ENCODE measurements at places on chromosomes 5 and 9. TPM values are rescaled to one million over a fixed set of nuclear protein-coding genes. Genes with fewer than 3 reads are reported as not detected.

GRCh38 chr9:35675732-35676392 lies 2.1 kb downstream of the CA9 start:
- peaks cover 4% of the 10 kb centered on the region for H3K4me1 ChIP-seq
- peaks cover 9% of the 10 kb centered on the region for H3K27me3 ChIP-seq
- peak; percentile 59 for DNase-seq
- H3K36me3 ChIP-seq = no peaks in the 10 kb centered on the region
- peak overlapping the region; percentile 48 for H3K4me3 ChIP-seq

DNA sequence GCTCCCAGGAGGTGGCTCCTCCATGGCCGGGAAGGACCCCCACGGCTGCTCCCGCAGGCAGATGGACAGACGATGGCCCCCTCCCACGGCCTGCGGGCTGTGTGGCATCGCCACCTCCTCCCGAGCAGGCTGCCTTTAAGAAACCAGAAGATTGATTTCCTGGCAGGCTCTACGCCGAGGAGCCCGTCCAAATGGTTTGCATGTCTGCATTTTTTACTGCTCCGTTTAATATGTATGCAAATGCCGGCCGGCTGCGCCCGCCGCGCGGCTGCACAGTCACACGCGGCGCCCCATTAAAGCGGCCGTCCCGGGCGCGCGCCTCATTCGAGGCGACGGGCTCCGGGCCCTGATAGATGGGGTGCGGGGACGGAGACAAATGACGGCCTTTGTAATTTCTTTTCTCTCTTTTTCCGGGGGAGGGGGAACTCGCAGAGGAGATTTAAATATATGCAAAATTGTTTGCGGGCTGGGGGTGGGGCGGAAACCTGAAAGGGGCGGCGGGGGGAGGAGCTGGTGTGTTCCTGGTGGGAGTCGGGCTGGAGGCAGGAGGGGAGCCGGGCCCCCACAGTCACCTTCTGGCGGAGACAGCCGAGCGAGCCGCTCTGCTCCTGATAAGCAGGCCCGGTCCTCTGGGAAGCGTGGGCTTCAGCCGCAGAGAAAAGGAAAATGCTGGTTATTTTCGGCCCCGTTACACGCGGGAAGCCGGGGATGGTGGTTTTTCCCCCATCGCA lies 158.7 kb upstream of the IER5L start:
- H3K4me1 ChIP-seq = peaks cover 9% of the 10 kb centered on the region
- H3K27me3 ChIP-seq = no peaks in the 10 kb centered on the region
- H3K27ac ChIP-seq = no peak overlapping the region
- DNase-seq = peak; percentile 46
- peak overlapping the region; percentile 65 for H3K4me3 ChIP-seq

- peak; percentile 37 for DNase-seq
- no peak overlapping the region for H3K4me3 ChIP-seq
- no peaks in the 10 kb centered on the region for H3K4me1 ChIP-seq
- no peak overlapping the region for H3K27ac ChIP-seq
- no peaks in the 10 kb centered on the region for H3K36me3 ChIP-seq
- H3K27me3 ChIP-seq = peaks cover 15% of the 10 kb centered on the region
Observed at GRCh38 chr9:2469681-2470221, 151.8 kb upstream of the VLDLR start.

DNA sequence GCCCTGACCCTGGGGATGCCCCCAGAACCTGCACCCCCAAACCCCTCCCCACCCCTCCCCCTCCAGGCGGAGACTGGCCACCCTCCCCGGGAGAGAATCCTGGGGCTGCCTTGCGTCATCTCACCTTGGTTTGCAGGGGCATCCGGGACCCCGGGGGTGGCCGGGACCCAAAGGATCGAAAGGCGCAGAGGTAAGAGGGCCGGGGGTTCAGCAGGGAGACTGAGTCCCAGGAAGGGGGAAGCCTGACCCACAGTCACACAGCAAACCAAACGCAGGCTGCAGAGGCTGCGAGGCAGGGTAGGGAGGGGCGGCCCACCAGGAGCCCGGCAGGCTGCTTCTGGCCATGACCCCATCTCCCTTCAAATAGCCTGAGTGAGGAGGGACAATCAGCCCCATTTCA lies 33.8 kb upstream of the ORM1 start:
- H3K27me3 ChIP-seq = peaks cover 3% of the 10 kb centered on the region
- H3K27ac ChIP-seq = no peak overlapping the region
- no peak overlapping the region for H3K4me3 ChIP-seq
- H3K4me1 ChIP-seq = peaks cover 2% of the 10 kb centered on the region
- peak; percentile 7 for DNase-seq
- H3K36me3 ChIP-seq = peaks cover 2% of the 10 kb centered on the region

GRCh38 chr5:132439521-132440089 lies 51.0 kb downstream of the IRF1 start:
- no peaks in the 10 kb centered on the region for H3K27me3 ChIP-seq
- H3K36me3 ChIP-seq = peaks cover 6% of the 10 kb centered on the region
- peaks cover 79% of the 10 kb centered on the region for H3K4me1 ChIP-seq

GRCh38 chr5:33769196-33769595 lies 122.6 kb downstream of the ADAMTS12 start:
- no peaks in the 10 kb centered on the region for H3K36me3 ChIP-seq
- H3K27ac ChIP-seq = no peak overlapping the region
- H3K27me3 ChIP-seq = no peaks in the 10 kb centered on the region
- H3K4me1 ChIP-seq = no peaks in the 10 kb centered on the region
- no peak overlapping the region for H3K4me3 ChIP-seq

DNA sequence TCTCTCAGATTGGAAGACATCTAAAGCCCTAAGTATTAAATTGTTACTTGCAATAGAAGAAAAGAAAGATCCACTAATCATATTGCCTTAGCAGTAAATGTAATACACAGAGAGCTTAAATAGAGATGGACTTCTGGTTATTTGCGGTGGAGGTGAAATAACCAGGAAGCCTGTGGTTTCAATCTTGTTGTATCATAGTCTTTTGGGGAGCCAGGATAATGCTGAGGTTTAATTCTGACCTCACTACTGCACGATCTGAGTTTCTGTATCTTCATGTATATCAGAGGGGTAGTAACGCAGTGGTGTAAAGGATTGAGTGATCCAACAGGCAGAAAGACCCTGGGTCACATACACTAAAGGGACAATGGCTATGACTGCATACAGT lies 71.7 kb downstream of the ANKRD55 start:
- peaks cover 52% of the 10 kb centered on the region for H3K4me1 ChIP-seq
- H3K36me3 ChIP-seq = no peaks in the 10 kb centered on the region
- no peaks in the 10 kb centered on the region for H3K27me3 ChIP-seq
- no peak for DNase-seq
- no peak overlapping the region for H3K4me3 ChIP-seq

GRCh38 chr5:138884554-138884953 lies 9.4 kb upstream of the LRRTM2 start:
- H3K36me3 ChIP-seq = peaks cover 12% of the 10 kb centered on the region
- no peaks in the 10 kb centered on the region for H3K4me1 ChIP-seq
- H3K4me3 ChIP-seq = no peak overlapping the region
- peaks cover 4% of the 10 kb centered on the region for H3K27me3 ChIP-seq
- DNase-seq = no peak

DNA sequence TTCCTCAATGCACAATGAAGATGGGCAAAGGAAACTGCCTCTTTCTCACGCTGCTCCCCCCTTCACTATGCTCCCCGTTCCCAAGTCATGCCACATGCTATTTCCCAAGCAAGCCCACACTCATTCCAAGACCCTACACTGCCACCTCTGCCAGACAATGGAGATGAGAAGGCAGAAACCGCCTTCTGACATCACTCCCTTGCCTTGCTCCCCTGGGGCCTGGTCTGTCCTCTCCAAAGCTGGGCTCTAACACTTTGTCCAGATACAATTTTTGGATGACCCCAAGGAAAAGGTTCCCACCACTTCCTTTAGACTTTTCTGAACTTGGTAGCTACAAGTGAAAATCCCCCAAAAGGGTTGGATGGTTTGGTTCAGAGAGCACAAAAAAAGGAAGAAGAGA lies 7.2 kb upstream of the ADRA1B start:
- no peak for DNase-seq
- peaks cover 23% of the 10 kb centered on the region for H3K27me3 ChIP-seq
- no peaks in the 10 kb centered on the region for H3K4me1 ChIP-seq
- no peak overlapping the region for H3K4me3 ChIP-seq
- no peak overlapping the region for H3K27ac ChIP-seq

GRCh38 chr5:107801061-107801460 lies 130.3 kb upstream of the EFNA5 start:
- H3K27ac ChIP-seq = no peak overlapping the region
- H3K4me1 ChIP-seq = no peaks in the 10 kb centered on the region
- H3K27me3 ChIP-seq = peaks cover 3% of the 10 kb centered on the region
- no peak for DNase-seq

DNA sequence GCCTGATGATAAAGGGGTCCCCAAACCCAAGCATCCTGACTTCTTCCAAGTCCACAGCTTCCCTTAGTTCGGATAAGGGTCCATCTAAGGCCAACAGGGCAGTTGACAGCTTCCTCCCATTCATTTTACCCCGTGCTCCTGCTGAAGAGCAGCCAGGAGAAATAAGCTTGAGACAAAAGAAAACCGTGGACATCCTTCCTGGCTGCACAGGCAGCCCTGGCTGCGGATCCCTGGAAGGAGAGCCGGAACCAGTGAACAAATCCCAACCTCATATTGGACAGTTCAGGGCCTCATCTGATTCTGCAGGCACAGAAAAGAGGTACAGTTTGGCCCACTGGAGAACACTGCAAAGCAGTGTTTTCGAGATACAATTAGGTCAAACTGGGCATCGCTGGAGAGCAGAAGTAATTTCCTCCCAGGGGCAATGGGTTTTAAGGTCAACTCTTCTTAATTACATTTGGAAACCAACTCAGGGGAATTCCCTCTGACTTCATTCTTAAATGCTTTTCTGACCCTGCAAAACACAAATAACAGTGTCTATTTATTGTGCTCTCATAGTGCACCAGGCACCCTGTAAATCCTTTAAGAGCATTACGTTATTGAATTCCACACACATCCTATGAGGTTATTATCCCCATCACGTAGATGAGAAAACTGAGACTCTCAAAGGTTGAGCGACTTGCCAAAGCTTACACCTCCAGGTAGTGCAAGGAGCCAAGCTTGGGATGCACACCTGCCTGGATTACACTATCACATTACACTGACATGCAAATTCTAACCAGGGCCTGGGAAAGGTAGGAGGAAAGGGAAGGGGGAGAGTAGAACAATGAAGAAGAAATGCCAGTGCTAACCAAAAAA lies 21.2 kb downstream of the ADAM19 start:
- peak overlapping the region; percentile 53 for H3K27ac ChIP-seq
- H3K4me3 ChIP-seq = no peak overlapping the region
- H3K4me1 ChIP-seq = peaks cover 86% of the 10 kb centered on the region
- peaks cover 59% of the 10 kb centered on the region for H3K36me3 ChIP-seq
- no peak for DNase-seq

- H3K4me1 ChIP-seq = peaks cover 3% of the 10 kb centered on the region
- H3K27me3 ChIP-seq = no peaks in the 10 kb centered on the region
- H3K27ac ChIP-seq = no peak overlapping the region
Observed at GRCh38 chr5:154317916-154318315, 127.4 kb downstream of the GALNT10 start.

GRCh38 chr9:137971477-137972138 lies 94.0 kb downstream of the CACNA1B start:
- no peak overlapping the region for H3K4me3 ChIP-seq
- DNase-seq = peak; percentile 3

DNA sequence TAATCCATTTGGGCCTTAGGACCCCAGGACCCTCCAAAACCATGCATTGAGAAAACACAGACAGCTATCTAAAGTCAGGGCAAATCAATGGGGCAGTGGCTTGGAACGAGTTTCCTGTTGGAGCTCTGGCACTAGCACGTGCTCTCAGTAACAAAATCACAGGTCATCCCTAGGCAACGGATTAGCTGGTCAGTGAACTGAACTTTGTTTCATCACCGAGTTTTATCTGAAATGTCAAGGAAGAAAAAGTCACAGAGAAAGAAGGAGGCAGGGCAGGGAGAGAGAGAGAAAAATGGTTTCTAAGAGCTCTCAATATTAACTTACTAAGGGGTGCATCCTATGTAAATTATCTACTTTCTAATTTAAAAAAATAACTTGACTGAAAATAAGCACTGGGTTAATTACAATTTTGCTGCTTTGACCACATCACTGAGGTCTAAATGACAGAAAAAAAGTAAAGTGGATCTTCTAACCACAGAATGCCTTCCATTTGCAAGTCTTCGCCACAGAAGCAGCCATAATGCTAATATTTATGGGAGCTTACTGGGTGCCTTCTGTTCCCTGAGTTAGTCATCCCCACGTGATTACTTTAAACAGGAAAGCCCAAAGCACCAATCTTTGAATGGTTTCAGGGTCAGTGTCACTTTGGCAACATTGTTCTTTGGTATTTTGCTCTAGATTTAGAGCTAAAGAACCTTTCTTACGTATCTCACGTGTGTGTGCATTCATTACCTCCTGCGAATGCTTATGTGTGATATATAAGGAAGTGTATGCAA lies 503.9 kb downstream of the RASEF start:
- H3K27me3 ChIP-seq = no peaks in the 10 kb centered on the region
- no peaks in the 10 kb centered on the region for H3K36me3 ChIP-seq
- H3K4me3 ChIP-seq = no peak overlapping the region
- no peaks in the 10 kb centered on the region for H3K4me1 ChIP-seq
- no peak overlapping the region for H3K27ac ChIP-seq
- DNase-seq = no peak

DNA sequence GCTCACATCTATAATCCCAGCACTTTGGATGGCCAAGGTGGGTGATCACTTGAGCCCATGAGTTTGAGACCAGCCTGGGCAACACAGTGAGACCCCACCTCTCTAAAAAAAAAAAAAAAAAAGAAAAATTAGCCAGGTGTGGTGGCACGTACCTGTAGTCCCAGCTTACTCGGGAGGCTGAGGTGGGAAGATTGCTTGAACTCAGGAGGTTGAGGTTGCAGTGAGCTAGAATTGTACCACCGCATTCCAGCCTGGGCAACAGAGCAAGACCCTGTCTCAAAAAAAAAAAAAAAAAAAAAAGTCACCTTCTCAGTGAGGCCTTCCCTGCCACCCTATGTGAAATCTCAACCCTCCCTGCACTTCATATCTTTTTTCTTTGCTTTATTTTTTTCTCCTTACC lies 14.0 kb upstream of the SEPTIN8 start:
- peaks cover 10% of the 10 kb centered on the region for H3K27me3 ChIP-seq
- no peak overlapping the region for H3K4me3 ChIP-seq
- no peak overlapping the region for H3K27ac ChIP-seq
- DNase-seq = no peak
- H3K4me1 ChIP-seq = no peaks in the 10 kb centered on the region

GPBP1 gene
- total RNA-seq = 94.1 TPM

ADAMTS16 gene
- not detected for total RNA-seq

PLPP7 gene
- total RNA-seq = not detected

SLC25A2 gene
- total RNA-seq = 0.31 TPM

ZNF879 gene
- 2.4 TPM for total RNA-seq

IL9 gene
- 136 TPM for total RNA-seq
